WTC11 (cell line): ENCODE measurements at places on chromosomes 4 and X. TPM values are rescaled to one million over a fixed set of nuclear protein-coding genes. Genes with fewer than 3 reads are reported as not detected.

DNA sequence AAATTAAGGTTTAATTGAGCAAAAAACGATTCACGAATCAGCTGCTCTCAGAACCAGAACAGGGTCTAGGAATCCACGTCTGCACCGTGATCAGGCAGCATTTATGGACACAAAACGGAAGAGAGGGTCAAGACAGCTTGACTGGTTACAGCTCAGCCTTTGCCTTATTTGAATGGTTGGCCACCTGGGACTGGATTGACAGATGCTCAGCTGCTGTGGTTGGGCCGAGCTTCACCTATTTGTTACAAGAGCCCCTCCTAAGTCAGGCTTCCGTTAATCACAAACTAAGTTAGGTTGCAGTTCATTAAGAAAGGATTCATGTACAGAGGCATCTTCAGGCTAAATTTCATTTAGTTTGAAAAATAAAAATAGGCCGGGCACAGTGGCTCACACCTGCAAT lies 50.6 kb upstream of the MAN2B2 start:
- no peak for DNase-seq

IL13RA2 gene
- not detected in 3 replicates for total RNA-seq

GRCh38 chr4:76203541-76203940 lies 10.1 kb downstream of the SCARB2 start:
- no peak for DNase-seq

DNA sequence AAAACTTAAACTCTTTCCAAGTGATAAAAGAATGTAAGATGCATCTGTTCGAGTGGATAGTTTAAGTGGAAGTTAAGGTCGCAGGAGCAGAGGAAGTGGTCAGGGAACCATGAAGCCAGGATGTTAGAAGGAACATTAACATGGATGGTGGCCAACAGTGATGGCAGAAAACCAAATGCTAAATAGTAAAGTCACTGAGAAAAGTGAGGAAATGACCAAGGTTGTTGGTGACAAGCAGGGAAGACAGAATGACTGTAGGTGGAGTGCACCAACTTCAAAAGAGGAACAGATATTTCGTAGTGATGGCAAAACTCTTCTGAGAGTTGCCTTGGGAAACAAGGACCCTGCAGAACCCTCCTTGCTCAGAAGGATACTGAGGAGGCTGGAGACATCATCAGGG lies 226.2 kb downstream of the PALLD start:
- DNase-seq = no peak

GPC4 gene
- 120 to 144 TPM (median 120 TPM) in 3 replicates for total RNA-seq

- DNase-seq = no peak
Measured at GRCh38 chr4:113434247-113434587, 327.3 kb downstream of the CAMK2D start.

DNA sequence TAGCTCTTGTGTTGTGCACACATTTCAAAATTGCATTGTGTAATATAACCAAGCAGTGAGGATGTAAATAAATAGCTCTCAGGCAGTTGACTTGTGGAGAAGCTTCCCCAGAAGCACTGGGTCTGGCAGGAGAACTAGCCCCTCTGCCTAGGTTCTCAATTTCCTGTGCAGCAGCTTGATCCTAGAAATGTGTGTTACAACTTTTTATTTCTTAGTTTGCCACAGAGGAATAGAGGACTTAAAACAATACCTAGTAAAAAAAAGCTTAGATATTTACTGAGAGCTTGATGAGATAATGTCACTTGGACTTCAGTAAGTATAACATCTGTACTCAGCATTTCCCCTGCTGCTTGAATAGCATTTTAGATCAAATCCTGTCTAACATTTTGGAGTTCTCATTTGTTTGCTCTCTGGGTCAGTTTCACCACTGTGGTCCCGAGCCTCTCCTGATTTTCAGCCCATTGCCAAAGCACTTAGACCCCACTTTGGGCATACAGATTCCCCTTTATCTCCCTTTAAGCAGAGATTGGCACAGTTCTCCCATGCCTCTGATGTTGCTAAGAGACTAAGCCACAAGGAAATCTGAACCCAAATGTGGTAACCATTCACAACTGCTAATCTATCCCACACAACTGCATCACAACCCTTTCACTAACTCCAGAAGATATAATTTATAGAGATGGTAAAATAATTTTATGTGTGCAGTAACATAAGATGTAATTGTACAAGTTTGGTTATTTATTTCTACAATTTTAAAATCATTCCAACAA lies 98.2 kb upstream of the NRK start:
- no peak for DNase-seq

DNA sequence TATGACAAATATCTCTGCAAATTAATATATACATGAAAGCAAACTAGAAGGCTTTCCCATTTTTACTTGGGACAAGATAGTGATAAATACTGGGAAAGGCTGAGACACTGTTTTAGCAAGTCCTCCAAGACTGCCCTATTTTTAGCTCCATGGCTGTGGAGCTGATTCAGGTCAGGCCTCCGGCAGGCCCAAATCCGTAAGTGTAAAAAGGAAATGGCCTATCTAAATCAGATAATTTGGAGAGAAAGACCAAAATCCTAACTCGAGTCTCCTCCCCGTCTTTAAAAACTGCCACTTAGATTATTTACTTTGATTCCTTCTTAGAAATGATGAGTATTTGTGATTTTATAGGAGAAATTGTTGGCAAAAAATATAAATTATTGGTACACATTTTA lies 2.9 kb downstream of the OTUD4 start:
- no peak for DNase-seq

DNA sequence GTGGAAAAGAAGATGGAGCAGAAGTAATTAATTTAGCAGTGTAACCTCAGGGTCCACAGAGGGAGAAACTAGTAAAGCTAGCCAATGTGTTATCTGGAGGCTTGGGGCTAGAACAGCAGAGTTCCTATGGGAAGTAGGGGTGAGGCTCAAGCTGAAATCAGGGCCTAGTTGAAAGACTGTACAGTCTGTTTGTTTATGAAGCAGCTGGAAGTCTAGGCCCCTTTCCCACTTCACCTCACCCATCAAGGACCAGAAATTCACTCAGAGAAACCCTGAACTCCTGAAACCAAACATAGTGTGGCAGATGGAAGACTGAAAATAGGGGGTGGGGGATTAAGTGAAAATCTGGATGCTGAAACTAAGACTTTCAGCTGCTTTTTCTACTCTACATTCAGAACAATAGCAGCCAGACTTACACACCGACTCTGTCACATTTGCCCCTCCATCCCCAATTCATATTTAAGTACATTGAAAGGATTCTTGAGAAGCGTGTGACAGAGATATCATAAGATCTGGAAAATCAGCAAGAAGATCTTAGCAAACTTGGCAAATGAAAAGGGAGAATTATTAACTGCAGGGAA lies 32.6 kb upstream of the FAM241A start:
- DNase-seq = no peak

DNA sequence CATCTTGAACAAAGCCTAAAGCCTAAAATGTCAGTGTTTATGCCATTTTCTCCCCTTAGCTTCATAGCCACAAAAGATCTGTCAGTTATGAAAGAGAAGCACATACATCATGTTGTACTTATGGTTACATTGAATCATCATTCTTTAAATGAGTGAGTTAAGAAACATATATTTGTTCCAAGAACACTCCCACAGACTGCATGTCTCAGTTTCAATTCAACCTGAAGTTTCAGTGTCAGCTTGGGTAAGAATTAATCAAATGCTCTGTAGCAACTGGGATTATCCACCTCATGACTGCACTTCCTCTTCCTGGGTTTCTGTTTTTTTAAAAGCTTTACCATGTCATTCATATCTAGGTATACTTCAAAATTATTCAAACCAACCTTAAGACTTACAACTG lies 3.9 kb upstream of the TMPRSS11B start:
- no peak for DNase-seq

FGF5 gene
- total RNA-seq = not detected in 3 replicates

SOWAHB gene
- total RNA-seq = 1.3 to 1.6 TPM (median 1.5 TPM) in 3 replicates

- DNase-seq = no peak
Measured at GRCh38 chr4:64125354-64125753, 283.9 kb downstream of the TECRL start.

DNA sequence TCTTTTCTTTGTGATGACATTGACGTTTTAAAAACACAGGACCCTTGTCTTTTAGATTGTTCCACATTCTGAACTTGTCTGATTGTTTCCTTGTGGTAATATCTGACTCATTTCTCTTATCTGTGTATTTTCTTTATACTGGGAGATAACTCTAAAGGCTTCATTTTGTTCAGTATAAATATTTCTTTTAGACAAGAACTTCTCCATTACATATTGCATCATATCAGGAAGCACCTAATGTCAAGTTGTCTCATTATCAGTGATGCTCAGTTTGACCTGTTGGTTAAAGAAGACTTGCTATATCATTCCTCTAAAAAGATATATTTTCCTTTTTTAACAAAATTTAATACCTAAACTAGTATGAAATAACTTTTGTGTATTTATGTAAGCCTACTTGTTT lies 152.3 kb upstream of the BMP3 start:
- DNase-seq = no peak

DNA sequence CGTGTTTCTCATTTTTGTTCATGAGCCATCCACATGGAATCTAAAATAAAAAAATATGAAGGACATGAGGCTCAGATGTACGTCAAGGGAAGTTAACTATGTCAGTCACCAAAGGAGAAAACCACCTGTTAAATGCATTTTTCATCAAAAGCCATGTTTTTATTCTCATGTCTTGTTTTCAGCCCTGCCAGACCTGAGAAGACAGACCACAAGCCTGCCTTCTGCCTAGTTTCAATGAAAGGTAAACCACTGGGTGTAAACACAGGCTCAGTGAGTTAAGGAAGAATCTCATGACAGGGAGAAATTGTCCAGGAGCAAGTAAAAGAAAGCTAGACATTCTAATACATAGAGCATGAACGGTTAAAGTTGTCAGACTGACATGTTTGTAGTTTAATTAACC lies 52.3 kb upstream of the TNIP3 start:
- DNase-seq = no peak
